ENCODE measurements at places on chromosomes 6 and 20.
A peak's percentile ranks its signal among the peaks of the same experiment; 100 is the strongest.

DNA sequence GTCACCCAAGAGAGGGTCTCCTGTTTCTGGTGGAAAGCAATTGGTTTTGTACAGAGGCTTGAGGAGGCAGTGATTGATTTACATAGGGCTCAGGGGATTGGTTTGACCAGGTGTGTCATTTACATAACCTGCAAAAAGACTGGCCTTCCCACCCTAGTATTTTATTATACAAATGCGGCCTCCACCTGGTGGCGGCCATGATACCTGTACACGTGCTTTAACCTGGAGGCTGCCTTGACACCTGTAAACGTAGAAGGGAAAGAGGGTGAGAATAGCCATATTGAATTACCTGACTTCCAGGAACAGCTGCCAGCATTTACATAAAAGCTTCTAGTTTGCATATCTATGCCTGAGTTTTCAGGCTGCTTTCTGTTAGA lies 48.7 kb downstream of the HLA-DPB1 start:
- no peak for DNase-seq

GRCh38 chr6:104506429-104506828 lies 353.3 kb downstream of the HACE1 start:
- no peak for DNase-seq

DNA sequence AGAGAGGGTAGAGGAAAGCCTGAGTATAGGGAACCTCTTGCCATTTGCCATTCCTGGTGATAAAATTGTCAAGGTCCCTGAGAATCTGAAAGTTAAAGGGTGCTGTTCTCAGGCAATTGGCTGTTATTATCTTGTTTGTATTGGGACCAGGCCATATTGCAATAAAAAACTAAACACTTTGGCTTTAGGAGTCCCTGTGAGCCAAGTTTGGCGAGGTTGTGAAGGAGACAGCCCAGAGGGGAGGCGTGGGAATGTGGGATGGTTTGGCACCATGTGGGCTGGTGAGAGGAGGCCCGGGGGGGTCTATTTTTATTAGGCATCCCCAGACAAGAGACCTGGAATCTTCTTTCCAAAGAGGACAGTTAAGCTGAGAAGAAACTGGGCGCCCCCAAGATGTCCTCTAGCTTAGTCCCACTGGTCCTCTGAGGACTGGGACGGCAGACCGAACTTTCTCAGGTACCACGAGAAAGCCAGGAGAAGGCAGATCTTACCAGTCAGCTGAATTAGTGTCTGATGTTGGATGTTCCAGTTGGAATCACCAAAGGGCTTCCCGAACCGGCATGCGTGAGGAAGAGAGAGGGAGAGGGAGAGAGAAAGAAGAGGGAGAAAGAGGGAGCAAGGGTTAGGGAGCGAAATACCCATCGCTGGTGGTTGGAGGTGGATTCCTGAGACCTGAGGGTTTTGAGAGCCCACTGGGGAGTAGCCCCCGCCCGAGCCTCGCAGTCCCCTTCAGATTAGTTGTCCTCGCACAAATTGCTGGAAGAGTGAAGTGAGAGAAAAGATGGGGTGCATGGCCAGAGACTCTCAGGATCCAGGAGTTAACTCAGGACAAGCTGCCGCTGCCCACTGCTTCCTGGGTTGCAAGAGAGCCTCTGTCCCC lies 24.4 kb downstream of the DYNLT1 start:
- DNase-seq, result no peak

- no peak for DNase-seq
Measured at GRCh38 chr6:159056003-159056402, 11.2 kb upstream of the TAGAP start.

DNA sequence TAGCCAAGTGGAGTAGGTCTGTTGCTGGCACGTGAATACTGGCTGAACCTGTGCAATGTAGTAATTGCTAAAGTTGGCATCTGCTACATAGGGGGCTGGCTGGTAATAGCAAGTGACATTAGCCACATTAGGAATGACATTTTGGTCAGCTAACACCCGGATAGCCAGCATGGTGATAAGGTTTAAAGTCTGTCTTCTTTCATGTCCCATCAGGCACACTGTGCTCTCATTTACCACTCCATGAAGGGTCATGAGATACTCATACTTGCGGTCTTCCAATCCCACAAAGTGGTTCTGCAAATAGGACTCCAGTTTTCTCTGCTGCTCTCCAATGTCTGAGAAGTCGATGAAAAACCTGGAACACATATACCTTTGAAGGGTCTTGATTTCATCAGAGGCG lies 2.8 kb downstream of the TENT5A start:
- no peak for DNase-seq

DNA sequence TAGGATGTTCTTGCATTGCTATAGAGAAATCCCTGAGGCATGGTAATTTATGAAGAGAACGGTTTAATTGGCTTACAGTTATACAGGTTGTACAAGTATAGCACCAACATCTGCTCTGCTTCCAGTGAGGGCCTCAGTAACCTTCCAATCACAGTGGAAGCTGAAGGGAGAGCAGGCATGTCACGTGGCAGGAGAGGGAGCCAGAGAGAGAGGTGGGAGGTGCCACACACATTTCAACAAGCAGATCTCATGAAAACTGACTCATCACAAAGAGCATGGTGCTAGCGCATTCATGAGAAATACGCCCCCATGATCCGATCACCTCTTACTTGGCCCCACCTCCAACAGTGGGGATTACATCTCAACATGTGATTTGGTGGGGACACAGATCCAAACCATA lies 871.2 kb downstream of the TFAP2A start:
- DNase-seq, result no peak

DNA sequence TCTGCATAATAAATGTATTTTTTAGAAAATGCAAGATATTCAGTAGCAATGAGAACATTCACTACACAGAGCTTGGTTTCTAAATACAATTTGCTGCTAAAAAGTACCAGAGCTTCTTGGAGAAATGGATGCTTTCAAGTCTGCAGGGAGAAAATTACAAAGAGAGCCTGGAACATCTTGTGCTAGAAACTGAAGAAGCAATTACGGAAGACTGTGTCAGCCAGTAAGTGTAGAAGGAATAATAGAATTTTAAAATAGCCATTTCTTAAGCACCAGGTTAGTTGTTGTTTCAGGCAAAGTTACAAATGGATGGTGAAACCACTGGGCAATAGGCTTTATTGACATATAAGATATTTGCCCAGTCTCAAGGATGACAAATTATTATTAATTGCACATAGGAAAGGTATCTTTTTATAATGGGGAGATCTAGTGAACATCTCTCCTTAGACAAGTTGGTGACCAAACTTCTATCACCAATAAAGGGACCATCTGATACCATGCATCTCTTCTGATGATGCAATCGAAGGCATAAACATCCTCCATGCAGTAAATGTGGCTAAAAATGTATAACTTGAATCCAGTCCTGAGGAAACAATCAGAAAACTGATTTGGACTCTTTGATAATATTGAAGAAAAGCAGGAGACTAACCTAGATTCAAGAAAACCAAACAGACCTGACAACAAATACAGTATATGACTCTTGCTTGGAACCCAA lies 81.7 kb downstream of the ARHGAP18 start:
- DNase-seq, result no peak

DNA sequence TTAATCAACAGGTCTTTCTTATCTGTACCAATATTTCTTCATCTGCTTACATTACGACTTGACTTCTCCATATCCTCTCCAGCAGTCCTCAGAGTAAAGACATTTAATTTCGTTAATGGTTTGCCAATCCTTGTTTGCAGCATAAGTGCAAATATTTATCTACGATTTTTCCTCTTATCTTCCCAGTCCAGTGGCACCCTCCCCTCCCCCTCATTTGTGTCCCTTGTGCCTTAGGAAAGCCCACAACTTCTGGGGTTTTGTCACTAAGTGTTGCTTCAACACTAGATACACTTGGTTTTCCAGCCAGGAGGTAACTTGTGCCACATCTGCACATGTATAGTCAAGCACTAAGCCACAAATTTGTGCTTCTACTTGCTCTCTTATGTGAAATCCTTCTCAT lies 327.2 kb downstream of the CBLN4 start:
- DNase-seq, result no peak

- DNase-seq, result no peak
Measured at GRCh38 chr6:164106345-164106769, 691.8 kb downstream of the QKI start.

DNA sequence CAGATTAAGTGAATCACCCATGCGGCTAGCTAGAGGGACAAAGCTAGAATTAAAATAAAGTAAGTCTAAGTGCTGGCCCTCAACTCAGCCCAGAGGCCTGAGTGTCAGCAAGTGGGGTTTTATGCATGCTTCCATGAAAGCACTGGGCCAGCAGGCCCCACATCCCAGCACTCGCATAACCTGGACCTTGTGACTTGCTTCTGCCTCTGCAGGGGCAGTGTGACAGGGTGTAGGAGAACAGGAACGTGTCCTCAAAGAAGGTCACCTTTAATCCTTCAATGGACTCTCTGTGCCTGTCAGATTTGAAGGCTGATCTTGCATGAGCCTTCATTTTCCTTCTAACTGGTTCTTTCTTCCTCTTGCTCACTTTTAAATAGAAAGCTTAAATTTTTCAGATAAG lies 183.4 kb downstream of the ALDH8A1 start:
- no peak for DNase-seq

- no peak for DNase-seq
Measured at GRCh38 chr6:148885136-148885865, 138.5 kb downstream of the UST start.

GRCh38 chr6:110950440-110950839 lies 8.1 kb upstream of the GTF3C6 start:
- no peak for DNase-seq

- DNase-seq, result no peak
Measured at GRCh38 chr20:23533161-23533560, 35.1 kb downstream of the CST9L start.

- DNase-seq, result no peak
Measured at GRCh38 chr6:37188962-37189510, 19.1 kb downstream of the PIM1 start.

- DNase-seq, result peak; percentile 8
Measured at GRCh38 chr6:15023448-15023847, 222.4 kb upstream of the JARID2 start.

DNA sequence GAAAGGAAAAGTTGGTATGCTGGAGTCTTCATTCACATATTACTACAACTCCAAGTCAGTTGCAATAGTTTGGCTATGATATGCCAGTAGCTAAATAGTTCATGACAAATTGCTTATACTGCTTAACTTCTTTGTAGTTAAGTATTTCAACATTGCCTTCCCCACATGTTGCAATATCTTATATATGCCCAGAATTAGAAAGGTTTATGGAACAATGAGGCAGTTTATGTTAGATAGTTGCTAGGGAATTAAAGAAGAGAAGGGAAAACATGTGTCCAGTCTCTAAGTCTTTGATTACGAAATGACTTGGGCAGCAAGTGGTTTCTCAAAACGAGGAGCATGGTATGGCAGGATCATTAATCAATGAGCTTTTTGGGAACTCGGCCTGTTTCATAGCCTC lies 145.8 kb downstream of the PLCB4 start:
- DNase-seq, result no peak

- no peak for DNase-seq
Measured at GRCh38 chr20:10404023-10404628, 29.9 kb downstream of the MKKS start.

DNA sequence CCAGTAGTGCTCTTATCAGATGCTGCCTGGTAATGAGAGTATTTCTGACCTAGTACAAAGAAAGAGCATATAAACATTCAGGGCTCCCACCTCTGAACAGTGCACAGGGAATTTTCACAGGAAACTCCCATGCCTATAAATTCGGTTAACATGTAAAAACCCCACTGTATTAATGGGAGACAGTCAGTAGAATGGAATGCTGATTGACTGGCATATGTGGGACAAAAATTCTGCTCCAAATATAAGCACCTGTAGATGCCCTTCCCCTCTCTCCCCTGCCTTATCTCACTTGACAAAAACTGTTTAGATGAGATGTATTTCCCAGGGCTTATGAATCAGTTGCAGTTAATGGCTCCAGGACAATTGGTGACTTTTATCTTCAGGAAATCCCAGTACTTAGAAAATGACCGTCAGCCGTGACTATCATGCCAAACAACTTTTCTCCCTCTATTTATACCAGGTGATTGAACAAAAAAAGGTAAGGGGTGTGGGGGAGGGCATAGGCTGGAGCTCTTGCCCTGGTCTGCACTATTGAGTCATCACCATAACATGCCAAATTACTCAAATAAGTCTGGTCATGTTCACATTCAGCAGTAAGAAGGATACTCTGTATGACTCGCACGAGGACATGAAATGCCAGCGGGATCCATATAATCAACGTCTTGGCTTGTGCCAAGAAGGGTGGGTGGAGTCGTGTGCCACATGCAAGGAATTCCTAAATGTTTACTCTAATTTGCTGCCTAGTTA lies 176.4 kb upstream of the BMP2 start:
- DNase-seq, result no peak

DNA sequence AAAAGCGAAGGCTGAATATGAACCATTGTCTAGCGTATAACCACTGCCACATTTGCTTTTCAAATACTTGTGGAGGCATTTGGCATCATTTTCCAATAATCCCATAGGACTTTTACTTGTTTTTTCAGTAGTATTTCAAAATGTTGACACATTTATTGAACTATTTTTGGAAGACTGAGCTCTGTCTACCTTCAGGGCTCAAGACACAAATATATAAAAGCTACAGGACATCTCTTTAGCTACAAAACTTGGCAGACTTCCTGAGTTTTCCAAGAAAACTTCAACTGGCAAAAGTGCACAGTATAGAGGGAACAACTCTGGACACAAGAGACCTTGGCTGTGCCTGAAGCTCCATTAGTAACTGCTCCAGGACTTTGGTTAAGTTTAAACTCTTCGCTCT lies 13.4 kb downstream of the EPB41L2 start:
- no peak for DNase-seq

GRCh38 chr20:4147319-4147718 lies 132.0 kb upstream of the RNF24 start:
- DNase-seq, result no peak

DNA sequence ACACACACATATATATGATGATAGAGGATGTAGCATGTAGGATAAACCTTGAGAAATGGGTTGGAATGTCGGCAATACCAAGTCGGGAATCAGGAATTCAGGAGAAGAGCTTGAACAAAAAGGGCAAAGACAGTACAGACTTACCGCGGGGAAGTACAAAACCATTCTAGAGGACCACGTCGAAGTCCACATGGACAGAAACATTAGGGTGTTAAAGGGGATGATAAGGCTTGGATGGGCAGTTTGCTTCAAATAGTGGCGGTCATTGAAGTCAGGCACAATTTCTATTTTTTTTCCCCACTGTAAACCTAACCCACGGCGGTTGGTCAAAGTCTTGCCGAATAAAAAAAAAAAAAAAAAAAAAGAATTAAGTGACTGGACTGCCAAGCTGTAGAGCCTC lies 766 bp upstream of the NUS1 start:
- DNase-seq, result no peak

Data from stimulated activated CD4-positive, alpha-beta T cell treated with anti-CD3 and anti-CD28 coated beads, TNF-alpha, amount 100 ng/mL, for 1 hour (primary cell).